ENCODE measurements at places on chromosomes 2 and 18.

- no peak for ATAC-seq
These were observed 42.0 kb downstream of the DTNA start for GRCh38 chr18:34752056-34752455.

- no peak for ATAC-seq
These were observed 21.0 kb upstream of the CABLES1 start for GRCh38 chr18:23114171-23114881.

DNA sequence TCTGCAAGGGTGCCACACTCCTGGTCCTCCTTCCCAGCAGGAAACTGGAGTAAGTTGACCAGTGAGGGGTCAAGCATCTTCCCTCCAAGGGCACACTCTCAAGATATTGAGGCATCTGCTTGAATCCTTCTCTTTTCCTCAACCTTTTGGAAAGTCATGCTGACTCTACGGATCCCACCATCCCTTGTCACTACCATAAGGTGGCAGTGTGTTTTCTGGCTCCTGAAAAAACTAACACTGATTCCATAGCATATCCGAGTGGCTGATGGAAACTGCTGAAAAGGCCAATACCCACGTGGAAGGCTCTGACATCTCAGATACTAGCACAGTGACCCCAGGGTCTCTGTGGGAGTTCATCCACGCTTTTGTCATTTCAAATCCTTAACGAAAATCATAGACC, 37.1 kb downstream of the GPR45 start:
- no peak for ATAC-seq

- ATAC-seq = no peak
These were observed 5.3 kb downstream of the BCL2 start for GRCh38 chr18:63314062-63314790.

- no peak for ATAC-seq
These were observed 12.1 kb downstream of the PSD4 start for GRCh38 chr2:113185664-113186432.
